Effector CD4-positive, alpha-beta T cell (primary cell): ENCODE measurements at places on chromosomes 4 and X.

GRCh38 chr4:53575552-53575951 is 15.7 kb downstream of the LNX1 start:
- DNase-seq: no peak

GRCh38 chr4:95142932-95143331 is 385.2 kb downstream of the BMPR1B start:
- no peak for DNase-seq

GRCh38 chrX:12614266-12614665 is 176.9 kb upstream of the PRPS2 start:
- no peak for DNase-seq

- no peak for DNase-seq
These were observed 752.5 kb upstream of the PCDH10 start for GRCh38 chr4:132396636-132397035.

GRCh38 chrX:13550346-13550745 is 19.1 kb upstream of the EGFL6 start:
- no peak for DNase-seq

GRCh38 chr4:88017516-88018297 is 10.3 kb downstream of the PKD2 start:
- DNase-seq: no peak

- DNase-seq: no peak
These were observed 107.6 kb downstream of the DCTD start for GRCh38 chr4:182809417-182810102.

DNA sequence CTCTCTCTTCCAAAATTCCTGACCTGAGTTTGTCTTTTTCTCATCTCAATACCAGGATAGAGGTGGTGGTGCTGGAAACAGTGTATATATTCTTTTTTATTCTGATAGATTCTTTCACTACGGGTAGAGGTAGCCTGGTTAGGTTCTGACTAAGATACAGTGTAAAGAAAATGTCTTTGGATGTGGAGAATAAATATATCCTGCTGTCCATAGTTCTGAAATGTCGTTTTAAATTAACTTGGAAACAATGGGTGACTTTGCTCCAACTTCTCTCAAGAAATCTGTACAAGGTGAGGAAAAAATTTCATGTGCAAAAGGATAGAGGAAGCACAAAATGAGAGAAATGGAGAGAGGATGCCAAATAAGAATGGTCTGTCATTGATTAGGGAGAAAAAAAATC is 546.1 kb downstream of the GBA3 start:
- no peak for DNase-seq

- DNase-seq: no peak
These were observed 56.6 kb downstream of the ANAPC10 start for GRCh38 chr4:145041378-145041777.

- DNase-seq: no peak
These were observed 624.6 kb upstream of the TECRL start for GRCh38 chr4:65033899-65034298.

DNA sequence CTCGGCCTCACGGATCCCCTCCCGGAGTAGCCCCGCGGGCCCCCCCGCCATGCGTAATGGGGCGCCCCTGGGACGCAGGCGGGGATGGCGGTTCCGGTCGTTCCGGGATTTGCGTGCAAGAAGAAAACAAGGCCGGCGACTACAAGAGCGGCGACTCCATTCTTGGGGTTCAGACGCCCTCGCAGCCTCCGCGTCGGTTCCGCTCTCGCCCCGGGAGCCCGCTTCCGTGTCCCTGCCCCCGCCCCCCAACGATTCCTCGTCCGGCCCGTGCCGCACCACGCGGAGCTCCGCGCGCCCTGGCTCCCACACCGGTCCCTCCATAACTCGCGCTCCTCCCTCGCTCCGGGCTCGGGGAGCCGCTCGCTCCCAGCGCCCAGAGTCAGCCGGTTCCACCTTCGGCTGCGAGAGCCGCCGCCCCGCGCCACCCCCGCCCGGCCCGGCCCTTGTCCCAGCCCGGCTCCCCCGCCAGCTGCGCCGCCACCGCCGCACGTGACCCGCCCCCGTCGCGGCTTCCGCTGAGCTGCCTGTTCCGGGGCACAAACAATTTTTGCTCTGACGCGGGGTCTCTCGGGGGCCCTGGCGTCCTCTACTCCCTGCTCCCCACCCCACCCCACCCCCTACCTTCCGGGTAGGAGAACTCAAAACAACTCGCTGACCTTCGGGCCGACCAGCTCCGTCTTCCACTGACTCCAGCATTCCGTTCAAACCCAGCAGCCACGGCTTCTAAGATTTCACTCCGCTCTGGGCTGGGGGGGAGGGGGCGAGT is 78.8 kb upstream of the BCOR start:
- DNase-seq: peak; percentile 65

DNA sequence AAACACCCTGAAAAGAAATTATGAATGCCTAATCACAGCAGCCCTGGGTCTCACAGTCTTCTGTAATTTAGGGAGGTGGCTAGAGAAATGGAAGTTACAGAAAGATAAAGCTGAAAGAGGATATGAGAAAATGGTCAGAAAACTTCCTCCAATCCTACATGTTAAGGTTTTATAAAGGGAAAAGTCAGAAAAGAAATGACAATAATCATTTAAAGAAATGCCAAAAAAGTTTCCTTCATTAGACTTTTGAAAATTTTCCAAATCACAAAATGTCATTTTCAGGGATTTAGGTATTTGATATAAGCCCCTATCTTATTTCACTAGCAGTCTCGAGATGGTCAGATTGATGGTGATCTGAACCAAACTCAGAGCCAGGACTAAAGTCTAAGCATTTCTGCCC is 276.2 kb downstream of the CHIC1 start:
- DNase-seq: no peak

DNA sequence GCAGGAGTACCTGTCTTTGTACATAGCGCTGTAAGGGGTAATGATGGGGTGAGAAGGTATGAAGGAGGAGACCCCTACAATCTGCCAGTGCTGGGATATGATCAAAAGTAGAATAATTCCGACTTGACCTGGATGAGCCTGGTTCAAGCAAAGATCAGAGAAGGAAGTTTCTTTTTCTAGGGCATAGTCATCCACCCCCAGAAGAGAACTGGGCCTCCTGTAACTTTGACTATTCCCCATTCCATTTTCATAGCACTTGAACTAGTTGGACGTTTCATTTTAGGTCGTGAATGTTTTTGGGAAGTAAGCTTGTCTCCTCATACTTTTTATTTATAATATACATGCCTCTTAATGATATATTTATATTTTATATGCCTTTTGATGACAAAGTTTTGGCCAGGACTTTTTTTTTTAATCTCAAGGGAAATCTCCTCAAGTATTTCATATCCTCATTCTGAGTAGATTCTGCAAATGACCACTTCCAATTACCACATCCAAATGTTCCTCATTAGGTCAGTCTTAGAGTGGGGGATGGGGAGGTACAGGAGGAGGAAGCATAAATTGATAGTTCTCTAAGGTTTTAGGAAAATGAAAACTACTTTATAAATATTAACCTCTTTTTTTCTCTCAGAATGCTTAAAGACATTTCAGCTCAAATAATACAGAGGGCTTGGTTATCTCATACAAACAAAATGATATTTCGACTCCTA is 3.5 kb downstream of the CXorf58 start:
- no peak for DNase-seq

- DNase-seq: peak; percentile 73
These were observed at the start of gene RPL36A for GRCh38 chrX:101390664-101391525. Gene RPL36A, plus strand, starts transcription at chrX:101391011. Its CDS starts 33 bp downstream, at chrX:101391044.

- no peak for DNase-seq
These were observed 3.1 kb upstream of the FGB start for GRCh38 chr4:154559494-154560418.

GRCh38 chr4:183284965-183285364 is 35.1 kb downstream of the CLDN22 start:
- no peak for DNase-seq

GRCh38 chr4:166252487-166253402 is 379.7 kb downstream of the TLL1 start:
- DNase-seq: no peak

DNA sequence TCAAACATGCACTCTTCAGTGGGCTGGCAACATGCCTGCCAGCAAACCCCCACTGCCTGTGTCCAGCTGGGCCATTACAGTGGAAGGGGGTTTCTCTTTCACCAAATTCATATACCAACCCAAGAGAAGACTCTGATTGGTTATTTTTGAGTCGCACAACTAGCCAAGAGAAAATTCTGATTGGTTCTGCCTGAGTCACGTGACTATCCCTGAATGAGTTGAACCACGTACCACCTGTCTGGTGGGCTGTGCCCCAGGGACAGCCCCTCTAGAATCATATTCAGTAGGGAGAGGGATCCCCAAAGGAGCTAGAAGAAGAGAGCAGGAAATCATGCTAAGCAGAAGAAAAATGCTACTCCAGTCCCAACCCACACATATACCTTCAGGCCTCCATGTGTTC is 313.1 kb downstream of the STK32B start:
- no peak for DNase-seq

DNA sequence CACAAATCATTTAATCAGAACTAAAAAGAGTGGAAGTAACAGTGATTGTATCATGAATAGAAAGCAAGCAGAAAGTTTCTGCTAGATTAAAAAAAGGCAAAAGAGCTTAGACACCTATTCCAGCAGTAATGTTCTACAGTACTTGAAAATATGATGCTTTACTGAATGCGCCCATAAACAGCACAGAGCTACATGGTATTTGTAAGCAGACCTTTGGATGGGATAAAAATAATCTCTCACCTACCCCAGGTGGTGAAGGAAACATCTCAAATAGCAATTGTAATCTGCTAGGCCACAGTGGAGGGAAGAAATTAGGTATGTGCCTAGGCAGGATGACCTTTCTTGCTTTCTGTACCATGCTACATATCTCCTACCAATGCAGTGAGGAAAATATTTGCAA is 280.9 kb upstream of the PRKX start:
- no peak for DNase-seq

DNA sequence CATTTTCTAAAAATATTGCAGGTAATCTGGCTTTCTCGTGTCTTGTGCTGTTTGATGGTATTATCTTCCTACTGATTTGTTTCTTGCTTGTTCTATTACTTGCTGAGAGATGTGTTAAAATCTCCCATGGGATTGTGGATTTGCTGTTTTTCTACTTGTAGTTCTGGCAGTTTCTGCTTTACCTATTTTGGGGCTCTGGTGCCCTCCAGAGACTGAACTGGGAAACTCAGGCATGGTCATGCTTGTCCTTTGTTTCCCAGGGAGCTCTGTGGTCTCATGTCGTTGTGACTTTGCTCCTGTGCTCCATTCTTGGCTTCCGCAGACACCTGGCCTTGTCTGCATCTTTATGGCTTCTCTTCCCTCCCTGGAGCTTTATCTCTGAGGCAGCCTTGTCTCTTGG is 39.5 kb downstream of the NSD2 start:
- DNase-seq: no peak

DNA sequence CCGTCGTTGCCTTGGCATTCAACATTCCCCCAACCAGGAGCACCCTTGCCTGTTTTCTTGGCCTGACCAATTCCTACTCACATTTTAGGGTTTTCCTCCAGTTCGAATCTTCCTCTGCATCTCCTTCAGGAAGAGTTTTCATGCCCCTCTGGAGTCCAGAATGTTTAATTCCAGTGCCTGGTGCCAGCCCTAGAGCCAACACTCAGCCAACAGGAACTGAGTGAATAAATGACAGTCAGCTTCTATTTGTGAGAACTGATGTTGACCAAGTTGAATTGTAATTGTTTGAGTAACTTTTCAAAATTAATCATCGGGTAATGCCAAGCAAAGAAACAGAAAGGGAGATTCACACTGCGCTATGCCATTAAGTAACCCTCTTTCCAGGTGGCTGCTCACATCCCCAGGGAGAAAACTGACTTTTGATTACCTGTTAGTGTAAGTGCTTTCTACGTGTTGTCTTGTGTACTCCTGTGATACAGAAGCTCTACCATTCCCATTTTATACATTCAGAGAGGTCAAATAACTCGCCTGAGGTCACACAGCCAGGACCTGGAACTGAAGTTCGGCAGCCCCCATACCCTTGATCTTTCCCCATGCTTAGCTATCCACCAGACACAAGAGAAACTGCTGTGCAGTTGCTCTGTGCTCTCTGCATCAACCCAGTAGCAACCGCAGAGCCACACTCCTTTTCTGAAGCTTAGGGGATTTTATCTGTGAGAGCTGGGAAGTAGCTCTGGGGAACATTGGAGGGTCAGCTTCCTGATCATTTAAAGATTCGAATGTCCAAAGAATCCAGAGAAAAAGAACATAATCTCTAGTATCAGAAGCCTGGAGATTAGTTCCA is 19.0 kb upstream of the SLC2A9 start:
- DNase-seq: no peak

GRCh38 chrX:10231461-10231860 is 74.7 kb downstream of the CLCN4 start:
- DNase-seq: no peak

DNA sequence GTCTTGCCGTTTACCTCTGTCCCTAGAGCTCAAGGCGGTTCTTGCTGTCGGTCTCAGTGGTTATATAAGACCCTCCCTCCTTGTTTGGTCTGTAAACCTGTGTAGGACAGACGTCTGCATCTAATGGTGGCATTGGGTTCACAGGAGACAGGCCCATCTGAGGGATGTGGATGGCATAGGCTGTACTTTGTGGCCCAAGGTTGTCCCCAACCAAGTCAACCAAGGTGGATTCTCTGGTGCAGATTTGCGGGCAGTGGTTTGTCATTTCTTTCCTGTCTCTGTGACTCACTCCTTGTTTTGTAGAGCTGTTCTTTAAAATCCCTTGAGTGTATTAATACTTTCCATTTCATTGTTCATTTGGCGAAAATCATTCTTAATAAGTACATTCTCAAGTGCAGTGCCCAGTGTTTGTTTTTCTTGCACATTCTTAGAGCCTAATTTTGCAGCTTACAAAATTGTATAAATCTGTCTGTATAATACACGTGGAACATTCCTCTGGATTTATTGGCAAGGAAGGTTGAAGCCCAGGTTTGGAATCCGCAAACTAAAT is 68.0 kb upstream of the TLR2 start:
- no peak for DNase-seq

DNA sequence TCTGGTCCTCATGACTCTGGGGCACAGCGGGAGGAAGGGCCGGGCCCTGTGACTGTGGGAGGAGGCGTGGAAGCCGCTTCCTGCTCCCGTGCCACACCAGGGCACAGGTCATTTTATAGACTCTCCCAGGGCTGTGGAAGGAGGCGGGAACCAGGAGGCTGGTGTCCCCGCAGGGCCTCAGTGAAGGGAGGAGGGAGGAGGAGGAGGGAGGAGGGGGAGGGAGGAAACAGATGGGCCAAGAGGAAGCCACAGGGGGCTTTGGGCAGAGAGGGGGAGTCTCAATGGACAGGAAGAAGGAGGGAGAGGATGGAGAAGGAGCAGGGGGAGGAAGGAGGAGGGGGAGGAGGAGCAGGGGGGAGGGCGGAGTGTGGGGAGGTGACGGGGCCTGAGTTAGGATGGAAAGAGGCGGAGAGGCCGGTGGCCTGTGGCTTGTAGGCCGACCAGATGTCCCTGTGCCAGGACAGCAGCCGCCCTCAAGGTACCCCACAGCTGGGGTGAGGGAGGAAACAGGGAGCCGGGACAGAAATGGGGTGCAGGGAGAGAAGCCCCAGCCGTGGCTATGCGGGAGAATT is 6.2 kb upstream of the PLCXD1 start:
- no peak for DNase-seq

GRCh38 chrX:109384699-109385098 is 97.2 kb downstream of the GUCY2F start:
- DNase-seq: no peak
